ENCODE measurements at places on chromosomes 11 and 22.

DNA sequence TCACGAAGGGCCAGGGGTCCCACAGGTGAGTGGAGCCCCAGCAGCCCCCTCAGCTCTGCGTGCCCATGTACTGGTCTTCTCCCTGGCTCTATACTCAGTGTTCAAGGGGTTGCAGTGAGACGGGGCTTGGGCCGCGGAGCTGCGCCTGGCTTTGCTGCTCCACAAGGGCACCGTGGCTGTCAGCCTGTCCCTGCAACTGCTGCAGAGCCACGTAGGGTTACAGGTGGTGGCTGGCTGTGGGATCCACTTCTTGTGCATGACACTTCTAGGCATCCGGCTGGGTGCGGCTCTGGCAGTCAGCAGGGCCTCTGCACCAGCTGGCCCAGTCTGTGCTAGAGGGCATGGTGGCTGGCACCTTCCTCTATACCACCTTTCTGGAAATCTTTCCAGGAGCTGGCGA is 14.3 kb downstream of the MTFP1 start:
- no peak for DNase-seq

- DNase-seq, result no peak
Measured at GRCh38 chr22:17302616-17303015, 66.6 kb upstream of the CECR2 start.

DNA sequence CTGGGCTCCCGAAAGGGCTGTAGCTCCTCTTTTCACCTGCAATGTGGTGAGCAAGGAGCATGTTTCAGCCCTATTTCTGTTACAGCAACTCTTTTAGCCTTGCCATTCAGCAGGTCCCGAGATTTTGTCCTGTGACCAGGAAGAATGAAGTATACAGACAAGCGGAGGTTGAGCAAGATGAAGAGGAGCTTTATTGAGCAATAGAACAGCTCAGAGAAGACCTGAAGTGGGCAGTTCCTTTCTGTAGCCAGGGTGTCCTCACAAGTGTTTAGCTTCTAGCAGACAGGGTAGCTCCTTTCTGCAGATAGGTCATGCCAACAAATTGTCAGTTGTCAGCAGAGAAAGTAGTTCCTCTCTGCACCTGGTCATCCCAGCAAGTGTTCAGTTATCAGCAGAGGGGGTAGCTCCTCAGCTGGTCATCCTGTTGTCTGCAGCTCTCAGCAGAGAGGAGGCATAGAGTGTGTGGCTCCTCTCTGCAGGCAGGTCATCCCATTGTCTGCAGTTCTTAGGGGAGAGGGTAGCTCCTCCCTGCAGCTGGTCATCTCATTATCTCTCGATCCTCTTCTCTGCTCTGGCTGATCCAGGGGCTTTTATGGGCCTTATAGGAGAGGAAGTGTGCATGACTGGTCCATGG is 5.4 kb upstream of the OR56A4 start:
- DNase-seq, result no peak

GRCh38 chr11:74380746-74381439 is 17.3 kb downstream of the PGM2L1 start:
- DNase-seq, result no peak

- DNase-seq, result no peak
Measured at GRCh38 chr11:10699072-10699471, 5.5 kb upstream of the IRAG1 start.

DNA sequence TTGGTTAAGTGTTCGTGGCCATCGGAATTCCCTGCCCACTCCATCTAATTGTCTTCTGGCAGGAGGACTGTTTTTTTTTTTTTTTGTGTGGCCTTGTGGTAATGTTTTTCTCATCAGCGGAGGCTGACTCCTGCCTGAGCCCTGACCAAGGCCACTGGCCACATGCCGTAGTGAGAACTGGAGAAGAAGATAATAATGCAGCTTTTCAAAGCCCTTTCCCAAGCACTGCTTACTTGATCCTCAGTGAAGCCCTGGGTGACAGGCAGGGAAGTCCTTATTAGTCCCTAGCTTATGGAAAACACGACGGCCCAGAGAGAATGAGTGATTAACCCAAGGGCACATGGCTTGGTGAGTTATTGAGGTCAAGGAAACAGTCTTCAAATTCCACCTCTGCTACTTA is 71.2 kb downstream of the ADM start:
- no peak for DNase-seq

DNA sequence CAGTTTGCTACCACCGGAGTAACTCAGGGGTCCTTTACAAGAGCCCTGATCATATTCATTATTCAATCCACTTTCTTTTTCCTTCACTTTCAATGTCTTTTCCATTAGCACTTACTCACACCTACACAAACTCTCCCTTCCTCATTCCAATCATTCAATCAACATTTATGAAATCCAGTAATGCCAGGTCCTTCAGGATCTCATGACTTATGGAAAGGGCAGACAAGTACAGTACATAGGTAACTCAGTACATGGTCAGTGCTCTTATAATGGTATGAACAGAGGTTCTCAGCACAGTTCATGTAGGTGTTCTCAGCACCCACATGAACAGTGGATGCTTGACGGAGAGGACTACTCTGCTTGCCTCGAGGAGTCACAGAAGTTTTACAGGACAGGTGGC is 106.6 kb downstream of the USP35 start:
- DNase-seq, result no peak

DNA sequence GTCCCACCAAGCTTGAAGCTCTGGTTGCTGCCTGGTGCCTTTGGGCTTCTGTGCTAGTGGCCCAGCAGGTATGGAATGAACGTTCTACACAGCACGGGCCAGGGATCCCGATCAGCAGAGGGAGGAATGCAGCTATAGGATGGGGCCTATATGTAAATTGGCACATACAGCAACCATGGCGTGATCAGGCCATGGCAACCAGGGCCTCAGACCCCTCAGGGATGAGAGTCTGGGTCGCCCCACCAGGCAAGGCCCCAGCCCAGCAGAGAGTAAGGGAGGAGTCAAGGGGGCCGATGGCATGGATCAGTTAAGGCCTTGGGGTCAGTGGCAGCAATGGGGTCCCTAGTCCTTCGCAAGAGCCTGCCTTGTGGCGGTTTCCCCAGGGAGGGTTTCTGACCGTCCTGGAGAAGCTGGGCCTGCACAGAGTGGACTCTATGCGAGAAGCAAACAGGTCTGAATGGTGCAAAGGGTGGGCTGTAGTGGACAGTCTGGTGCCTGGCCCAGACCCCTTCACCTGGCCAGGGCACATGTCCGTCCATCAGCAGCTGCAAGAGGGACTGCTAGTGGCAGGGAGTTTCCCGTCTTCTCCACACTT is 98.6 kb downstream of the RPS6KA4 start:
- DNase-seq, result no peak

GRCh38 chr11:113436672-113437252 is 38.4 kb downstream of the DRD2 start:
- DNase-seq, result no peak

- DNase-seq, result no peak
Measured at GRCh38 chr11:44057340-44057739, 8.7 kb upstream of the ACCS start.

DNA sequence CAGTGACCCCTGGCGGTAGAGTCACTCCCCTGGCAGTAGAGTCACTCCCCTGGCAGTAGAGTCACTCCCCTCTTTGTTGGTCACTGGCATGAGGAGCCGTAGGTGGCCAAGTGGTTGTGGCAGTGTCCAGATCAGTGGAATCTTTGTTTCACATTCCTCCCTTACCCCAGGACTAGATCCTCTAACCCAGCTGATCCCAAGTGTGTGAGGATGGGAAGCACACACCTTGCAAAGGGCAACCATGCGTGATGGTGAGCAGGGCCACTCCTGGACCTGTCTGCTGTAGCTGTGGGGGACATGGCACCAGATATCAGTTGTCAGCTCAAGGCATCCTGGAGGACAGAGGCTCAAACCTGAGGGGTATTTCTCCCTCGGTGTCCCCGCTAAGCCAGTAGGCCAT is 37.8 kb downstream of the OSBP2 start:
- DNase-seq, result no peak

GRCh38 chr11:38176686-38177322 is 1578.8 kb upstream of the RAG2 start:
- DNase-seq, result no peak

DNA sequence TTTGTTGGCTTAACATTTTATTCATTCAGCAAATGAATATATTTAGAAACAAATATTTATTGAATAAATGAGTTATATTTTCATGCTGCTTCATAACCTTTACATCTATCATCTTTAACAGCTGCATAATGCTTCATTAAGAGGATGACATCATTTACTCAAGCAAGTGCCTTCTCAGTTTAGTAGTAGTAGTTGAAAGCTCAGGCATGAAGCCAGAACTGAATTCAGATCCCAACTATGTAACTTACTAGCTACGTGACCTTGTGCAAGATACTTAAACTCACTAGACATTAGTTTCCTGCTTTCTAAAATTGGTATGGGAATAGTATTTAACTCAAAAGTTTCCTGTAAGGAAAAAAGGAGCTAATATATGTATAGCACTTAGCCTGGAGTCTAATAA is 90.3 kb downstream of the TMPRSS5 start:
- no peak for DNase-seq

GRCh38 chr11:131652231-131652630 is 281.8 kb downstream of the NTM start:
- DNase-seq, result no peak

DNA sequence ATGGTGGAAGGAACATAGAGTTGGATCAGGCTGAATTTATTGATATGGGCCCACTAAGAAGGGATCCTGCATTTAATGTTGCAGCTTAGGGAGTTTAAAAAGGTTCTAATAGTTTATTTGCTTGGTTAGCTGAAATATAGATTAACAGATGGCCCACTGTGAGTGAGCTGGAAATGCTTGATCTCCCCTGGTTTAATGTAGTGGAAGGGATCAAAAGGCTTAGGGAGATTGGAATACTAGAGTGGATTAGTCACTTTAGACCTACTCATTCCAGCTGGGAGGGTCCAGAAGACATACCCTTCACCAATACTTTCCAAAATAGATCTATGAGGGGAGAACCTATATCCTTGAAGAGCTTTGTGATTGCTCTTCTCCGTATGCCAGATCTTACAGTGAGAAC is 130.1 kb upstream of the ZC3H12C start:
- no peak for DNase-seq

Data from stimulated activated CD4-positive, alpha-beta T cell treated with anti-CD3 and anti-CD28 coated beads, TNF-alpha, amount 100 ng/mL, for 4 hours (primary cell).